GM23338 (cell line): ENCODE measurements at places on chromosomes 2 and 18. TPM values are rescaled to one million over a fixed set of nuclear protein-coding genes. Genes with fewer than 3 reads are reported as not detected.

DNA sequence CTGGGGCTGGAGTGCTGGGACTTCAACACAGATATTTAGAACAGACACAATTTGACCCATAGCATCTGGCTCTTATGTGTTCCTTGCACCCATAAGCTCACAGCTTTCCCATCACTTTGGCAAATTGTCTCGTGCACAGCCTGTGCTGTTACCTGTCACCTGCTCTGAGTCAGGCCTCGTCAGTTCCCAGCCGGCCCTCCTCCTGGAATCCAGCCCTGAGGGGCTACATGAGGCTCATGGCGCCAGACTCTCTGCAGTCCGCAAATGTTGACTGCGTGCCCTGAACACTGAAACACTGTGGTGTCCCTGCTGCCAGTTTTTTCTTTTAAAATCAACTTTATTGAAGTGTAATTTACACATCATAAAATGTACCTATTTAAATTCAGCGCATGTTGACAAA lies 65.4 kb upstream of the BZW1 start:
- DNase-seq: no peak
- no peak overlapping the region for H3K27ac ChIP-seq
- H3K36me3 ChIP-seq: no peaks in the 10 kb centered on the region

DNA sequence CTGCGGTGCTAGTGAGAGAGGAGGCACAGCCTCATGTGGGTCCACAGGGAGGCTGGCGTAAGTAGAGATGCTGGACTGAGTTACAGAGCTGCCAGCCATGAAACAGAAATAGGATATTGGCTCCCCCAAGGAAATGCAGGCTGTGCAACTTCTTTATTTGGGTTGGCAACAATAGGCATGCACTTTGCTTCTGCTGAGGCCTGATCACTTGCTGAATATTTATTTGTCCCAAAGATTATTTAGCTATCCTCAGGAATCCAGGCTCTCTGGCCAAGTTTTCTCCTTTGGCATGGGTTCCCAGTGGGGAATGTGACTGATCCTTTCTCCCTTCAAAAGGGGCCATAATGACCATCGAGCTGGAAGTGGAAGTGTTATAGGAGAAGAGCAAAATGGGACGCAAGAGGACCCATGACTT lies 60.0 kb downstream of the MAPK4 start:
- H3K27ac ChIP-seq: no peak overlapping the region
- H3K4me3 ChIP-seq: no peak overlapping the region
- H3K27me3 ChIP-seq: no peaks in the 10 kb centered on the region
- H3K4me1 ChIP-seq: no peaks in the 10 kb centered on the region
- no peak for DNase-seq
- no peaks in the 10 kb centered on the region for H3K36me3 ChIP-seq

DNA sequence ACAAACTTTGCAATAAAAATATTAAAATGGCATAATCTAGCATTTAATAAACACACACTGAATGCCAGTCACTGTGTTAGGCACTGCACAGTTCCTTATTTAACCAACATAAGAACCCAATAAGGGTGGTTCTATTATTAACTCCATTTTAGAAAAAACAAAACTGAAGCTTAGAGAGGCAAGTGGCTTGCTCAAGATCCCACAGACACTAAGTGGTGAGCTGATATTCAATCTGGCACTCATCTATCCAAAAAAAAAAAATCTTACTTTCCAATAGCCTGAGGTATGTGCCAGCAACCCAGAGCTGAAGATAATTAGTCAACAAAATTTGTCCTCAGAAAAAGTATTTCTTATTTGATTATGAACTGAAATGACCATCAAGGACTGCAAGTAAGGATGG lies 799 bp downstream of the CYTIP start:
- H3K27ac ChIP-seq: no peak overlapping the region
- H3K4me1 ChIP-seq: no peaks in the 10 kb centered on the region
- H3K4me3 ChIP-seq: no peak overlapping the region
- DNase-seq: no peak

GRCh38 chr2:67561457-67561965 lies 164.4 kb downstream of the ETAA1 start:
- no peak for DNase-seq
- no peaks in the 10 kb centered on the region for H3K4me1 ChIP-seq
- H3K27me3 ChIP-seq: no peaks in the 10 kb centered on the region

DNA sequence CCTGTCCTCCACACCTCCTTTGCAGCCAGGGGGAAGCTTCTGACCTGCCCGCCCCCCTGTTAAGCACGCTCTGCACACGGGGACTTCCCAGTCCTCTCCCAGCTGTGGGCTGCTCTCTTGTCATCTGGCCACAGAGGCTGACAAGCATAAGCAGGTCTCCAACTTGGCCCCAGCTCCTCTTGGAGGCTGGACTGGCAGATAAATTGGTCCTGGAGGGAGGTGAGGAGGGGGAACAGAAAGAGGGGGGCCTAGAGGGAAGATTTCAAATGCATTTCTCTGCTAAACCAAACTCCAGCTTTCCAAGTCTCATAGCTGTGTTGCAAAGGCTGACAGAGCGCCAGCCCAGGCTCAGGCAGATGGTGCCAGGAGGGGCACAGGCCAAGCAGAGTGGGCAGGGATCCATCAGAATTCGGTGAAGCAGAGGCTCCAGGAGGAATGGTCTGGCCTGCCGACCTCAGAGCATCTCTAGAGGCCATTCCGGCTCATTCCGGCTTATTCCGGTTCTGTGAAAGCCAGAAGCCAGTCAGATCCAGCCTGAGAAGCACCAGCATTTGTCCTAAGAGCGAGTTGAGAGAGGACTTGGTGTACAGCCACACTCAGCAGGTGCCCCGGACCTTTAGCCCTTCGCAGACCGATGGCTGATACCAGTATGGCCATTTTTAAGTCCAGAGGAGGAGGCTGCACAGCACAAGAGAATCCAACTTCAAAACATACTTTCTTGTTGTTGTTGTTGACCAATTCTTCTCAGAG lies 508.9 kb upstream of the MYT1L start:
- no peak for DNase-seq
- H3K27ac ChIP-seq: no peak overlapping the region
- no peak overlapping the region for H3K4me3 ChIP-seq
- H3K36me3 ChIP-seq: no peaks in the 10 kb centered on the region
- no peaks in the 10 kb centered on the region for H3K27me3 ChIP-seq
- no peaks in the 10 kb centered on the region for H3K4me1 ChIP-seq

- no peak overlapping the region for H3K27ac ChIP-seq
- H3K4me1 ChIP-seq: no peaks in the 10 kb centered on the region
- peak; percentile 6 for DNase-seq
- H3K4me3 ChIP-seq: no peak overlapping the region
These were observed 45.7 kb upstream of the CUL3 start for GRCh38 chr2:224630659-224631550.

- H3K4me3 ChIP-seq: no peak overlapping the region
- no peak for DNase-seq
- H3K36me3 ChIP-seq: no peaks in the 10 kb centered on the region
- H3K4me1 ChIP-seq: no peaks in the 10 kb centered on the region
- no peaks in the 10 kb centered on the region for H3K27me3 ChIP-seq
- H3K27ac ChIP-seq: no peak overlapping the region
These were observed 143.7 kb downstream of the TPO start for GRCh38 chr2:1556776-1557466.

DNA sequence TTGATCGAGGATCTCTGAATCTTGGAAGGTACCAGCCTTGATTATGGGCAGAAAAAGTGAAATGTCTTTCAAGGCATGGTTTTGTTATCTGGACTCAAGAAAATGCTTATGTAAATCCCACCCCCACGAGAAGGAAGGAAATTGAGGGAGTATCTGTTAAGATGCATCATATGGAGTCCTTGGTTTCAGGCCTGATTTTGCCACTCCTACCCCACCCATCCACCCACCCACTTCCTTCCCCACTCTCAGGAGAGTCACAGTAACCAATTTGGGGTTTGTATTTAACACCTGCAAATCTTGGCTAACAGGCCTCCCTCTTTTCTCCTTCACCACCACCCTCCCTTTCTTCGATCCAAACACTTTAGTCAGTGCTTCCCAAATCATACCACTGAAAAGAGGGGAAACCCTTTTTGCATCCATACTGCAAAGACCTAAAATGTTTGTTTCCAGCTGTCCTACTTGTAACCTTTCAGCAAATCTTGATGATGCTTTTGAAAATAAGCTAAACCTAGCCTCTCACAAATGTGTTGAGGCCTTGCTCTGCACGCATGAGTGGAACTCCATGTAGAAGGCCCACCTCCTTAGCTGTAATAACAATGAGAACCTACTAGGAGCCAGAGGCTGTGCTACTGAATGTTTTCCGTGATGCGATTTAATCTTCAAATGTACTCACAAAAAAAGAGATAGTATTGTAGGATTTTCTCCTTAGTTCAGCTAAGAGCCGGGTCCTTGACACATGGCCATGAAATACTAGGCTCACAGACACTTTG lies 34.8 kb downstream of the POU3F3 start:
- DNase-seq: no peak
- H3K27ac ChIP-seq: no peak overlapping the region
- H3K27me3 ChIP-seq: no peaks in the 10 kb centered on the region
- H3K4me3 ChIP-seq: no peak overlapping the region
- peaks cover 18% of the 10 kb centered on the region; the same call in 1 of the 2 replicates for H3K4me1 ChIP-seq

- no peak for DNase-seq
- H3K4me3 ChIP-seq: no peak overlapping the region
- no peaks in the 10 kb centered on the region for H3K36me3 ChIP-seq
- no peak overlapping the region for H3K27ac ChIP-seq
- no peaks in the 10 kb centered on the region for H3K27me3 ChIP-seq
- H3K4me1 ChIP-seq: no peaks in the 10 kb centered on the region
These were observed 441.8 kb downstream of the NYAP2 start for GRCh38 chr2:225841314-225841713.

- H3K36me3 ChIP-seq: no peaks in the 10 kb centered on the region
- no peak for DNase-seq
- no peaks in the 10 kb centered on the region for H3K4me1 ChIP-seq
- no peaks in the 10 kb centered on the region for H3K27me3 ChIP-seq
- no peak overlapping the region for H3K27ac ChIP-seq
- H3K4me3 ChIP-seq: no peak overlapping the region
These were observed 17.6 kb upstream of the TMEM247 start for GRCh38 chr2:46461709-46462171.

Gene CD226
- 0.04 TPM in 1 of 2 replicates, not detected in the other for total RNA-seq

DNA sequence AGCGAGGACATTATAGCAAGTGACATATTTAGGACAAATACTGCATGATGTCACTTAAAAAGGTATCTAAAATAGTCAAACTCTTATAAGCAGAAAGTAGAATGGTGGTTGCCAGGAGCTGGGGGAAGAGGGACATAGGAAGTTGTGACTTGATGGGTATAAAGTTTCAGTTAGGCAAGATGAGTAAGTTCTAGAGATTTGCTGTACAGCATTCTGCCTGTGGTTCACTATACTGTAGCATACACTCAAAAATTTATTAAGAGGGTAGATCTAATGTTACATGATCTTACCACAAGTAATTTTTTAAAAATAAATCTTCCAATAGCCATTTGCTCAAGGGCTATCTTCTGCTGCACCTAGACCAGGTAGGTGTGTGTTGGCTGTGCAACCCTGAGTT lies 78.1 kb upstream of the NPAS2 start:
- H3K27me3 ChIP-seq: no peaks in the 10 kb centered on the region
- DNase-seq: no peak
- H3K36me3 ChIP-seq: no peaks in the 10 kb centered on the region
- no peak overlapping the region for H3K27ac ChIP-seq
